ENCODE measurements at places on chromosomes 3 and 15.

GRCh38 chr3:166522017-166522416 is 684.8 kb upstream of the BCHE start:
- no peak for DNase-seq

- no peak for DNase-seq
These were observed 248.4 kb upstream of the CMC1 start for GRCh38 chr3:27993051-27993450.

GRCh38 chr3:114499976-114500375 is 206.1 kb downstream of the TIGIT start:
- DNase-seq, result no peak

- no peak for DNase-seq
These were observed 203.1 kb upstream of the SEMA6D start for GRCh38 chr15:47514200-47514652.

GRCh38 chr3:108780235-108780634 is 23.0 kb upstream of the RETNLB start:
- DNase-seq, result no peak

DNA sequence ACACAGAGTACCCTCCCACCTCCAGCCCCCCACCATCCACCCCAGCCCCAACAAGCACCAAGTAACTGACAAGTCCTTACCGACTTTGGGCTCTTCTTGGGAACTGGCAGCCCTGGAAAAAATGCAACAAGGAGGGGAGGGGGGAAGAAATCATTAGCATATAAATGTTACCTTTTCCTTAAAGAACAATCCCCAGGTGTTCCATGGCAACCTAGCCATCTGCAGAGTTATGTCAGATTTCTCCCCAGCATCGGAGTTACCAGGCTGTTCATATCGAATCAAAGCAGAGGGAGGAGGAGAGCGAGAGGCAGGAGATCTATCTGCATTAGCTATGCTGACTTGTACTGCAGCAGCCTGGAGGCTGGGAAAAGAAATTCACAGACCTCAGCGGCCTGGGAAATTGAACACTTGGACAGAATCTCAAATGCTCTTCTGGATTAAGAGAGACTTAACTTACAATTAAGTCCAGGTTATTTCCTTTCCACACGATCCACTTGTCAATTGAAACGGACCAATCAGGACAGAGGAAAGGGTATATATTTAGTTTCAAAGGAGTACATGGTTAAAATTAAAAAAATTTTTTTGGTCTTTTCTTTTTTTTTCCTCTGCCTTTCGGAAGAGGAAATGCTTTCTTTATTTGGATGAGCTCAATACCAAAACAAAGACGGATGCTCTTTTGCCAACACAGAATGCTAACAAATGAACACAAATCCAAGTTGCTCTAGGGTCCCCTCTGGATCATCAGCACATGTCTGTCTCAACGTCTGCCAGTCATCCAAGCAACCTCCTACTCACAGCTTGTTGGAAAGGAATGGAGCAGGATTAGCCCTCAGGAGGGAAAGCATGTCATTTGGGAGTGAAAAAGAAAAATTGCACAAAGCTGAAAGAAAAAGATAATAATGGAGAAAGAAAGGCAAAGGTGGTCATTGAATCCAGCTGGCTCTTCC is 637.1 kb downstream of the MAGI1 start:
- no peak for DNase-seq

DNA sequence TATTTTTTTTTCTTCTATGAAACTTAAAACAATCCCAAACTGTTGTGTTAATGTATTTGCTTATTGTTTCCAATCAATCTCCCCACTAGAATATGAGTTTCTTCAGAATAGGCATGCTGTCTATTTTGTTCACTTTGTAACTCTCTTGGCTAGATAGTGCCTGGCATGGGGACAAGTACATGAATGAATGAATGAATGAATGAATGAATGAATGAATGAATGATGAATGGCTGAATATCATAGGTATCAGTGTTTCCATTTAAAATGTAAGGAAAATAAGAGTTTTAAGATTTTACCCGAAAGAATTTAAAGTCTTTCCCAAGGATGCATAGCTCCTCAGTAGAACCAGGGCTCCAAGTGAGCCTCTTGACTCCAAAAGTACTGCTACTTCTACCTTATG is 294.9 kb upstream of the GADL1 start:
- no peak for DNase-seq

DNA sequence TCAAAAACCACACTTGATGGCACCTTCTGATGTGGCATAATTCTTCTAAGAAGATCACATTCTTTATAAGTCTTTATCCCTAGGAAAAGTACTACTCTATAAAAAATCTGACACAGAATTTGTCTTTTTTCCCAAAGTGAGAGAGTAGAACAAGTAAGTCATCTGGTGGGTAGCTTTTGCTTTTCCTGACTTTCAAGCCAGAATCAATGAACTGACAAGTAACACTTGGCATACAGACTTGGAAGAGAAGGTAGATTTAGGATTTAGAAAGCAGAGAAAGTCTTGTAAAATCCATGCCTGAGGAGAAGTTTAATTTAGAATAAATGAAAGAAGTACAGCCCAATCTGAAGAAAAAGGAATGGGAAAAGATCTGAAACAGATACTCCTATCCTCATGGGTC is 66.6 kb upstream of the TUSC7 start:
- no peak for DNase-seq

- no peak for DNase-seq
These were observed 804.2 kb upstream of the NECTIN3 start for GRCh38 chr3:110267304-110267845.

DNA sequence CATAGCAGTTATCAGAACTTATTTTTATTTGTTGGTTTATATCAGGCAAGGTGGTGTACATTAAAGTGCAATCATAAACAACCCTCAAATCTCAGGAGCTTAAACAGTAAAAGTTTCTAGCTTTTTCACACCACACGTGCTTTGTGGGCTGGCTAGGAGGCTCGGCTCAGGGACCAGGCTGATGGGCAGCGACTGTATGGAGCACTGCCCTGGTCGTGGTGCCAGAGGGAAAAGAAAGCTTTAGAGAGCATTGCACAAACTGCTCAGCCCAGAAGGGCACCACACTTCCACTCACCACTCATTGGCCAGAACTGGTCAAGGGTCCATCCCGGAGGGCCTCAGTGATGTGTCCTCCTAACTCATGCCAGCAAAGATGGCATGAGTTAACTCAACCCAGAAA is 123.2 kb downstream of the AQP9 start:
- DNase-seq, result no peak

GRCh38 chr3:45906681-45907407 is 20.5 kb downstream of the CCR9 start:
- DNase-seq, result no peak

DNA sequence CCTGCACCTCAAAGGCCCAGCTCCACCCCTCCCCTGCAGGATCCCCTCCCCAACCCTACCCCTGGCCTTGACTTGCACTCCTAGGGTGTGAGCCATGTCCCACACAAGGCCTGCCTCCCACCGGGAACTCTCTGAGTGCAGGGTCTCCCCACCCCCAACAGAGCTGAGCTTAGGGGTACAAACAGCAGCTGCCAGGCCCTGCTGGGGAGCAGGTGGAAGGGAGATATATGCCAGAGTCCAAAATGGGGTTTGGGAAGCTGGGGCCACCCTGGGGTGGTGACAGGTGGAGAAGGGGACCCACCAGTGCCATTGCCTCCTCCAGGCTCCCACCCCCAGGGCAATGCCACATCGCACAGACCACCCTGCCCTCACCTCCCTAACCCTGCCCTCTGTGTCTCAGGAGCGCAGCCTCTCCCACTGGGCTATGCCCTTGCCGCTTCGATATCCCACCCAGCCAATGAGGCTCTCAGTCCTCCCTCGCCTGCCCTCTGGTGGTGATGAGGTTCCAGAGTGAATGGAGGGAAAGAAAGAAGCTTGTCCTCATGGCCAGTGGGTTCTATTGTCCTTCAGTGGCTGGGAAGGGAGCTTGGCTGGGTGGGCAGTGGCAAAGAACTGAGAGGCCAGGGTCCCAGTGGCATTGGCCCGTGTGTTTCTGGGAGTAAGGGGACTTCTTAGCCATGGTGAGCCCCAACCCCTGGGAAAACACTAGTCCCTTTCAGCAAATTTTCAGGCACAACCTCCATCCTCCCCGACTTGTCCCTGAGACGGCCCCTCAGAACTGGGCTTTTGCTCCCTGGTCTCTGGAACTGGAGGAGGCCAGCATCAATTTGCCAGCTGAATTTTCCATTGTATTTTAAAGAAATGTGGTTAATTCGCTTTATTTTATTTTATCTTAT is 46.8 kb downstream of the CYP11A1 start:
- DNase-seq, result no peak

DNA sequence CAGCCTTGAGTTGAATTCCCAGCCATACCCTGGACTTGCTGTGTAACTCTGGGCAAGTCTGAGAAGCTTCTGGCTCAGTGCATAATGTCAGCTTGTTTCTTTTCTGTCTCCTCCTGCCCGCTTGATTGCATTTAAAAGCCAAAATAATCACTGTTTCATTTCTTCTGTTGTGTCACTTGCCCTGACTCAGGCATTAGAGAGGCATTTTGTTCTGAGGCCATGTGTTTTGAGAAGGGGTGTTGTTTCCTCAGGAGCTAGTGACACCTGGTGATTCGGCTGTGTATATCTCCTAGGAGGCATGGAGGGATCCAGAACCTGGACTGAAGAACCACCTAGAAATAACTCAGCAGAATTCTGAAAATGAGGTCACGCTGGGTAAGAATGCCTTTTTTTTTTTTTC is 16.0 kb downstream of the WDR73 start:
- DNase-seq, result no peak
